Spinal cord (tissue), 10 donors: ENCODE measurements at places on chromosomes 1 and 21. TPM values are rescaled to one million over a fixed set of nuclear protein-coding genes. Genes with fewer than 3 reads are reported as not detected.

DNA sequence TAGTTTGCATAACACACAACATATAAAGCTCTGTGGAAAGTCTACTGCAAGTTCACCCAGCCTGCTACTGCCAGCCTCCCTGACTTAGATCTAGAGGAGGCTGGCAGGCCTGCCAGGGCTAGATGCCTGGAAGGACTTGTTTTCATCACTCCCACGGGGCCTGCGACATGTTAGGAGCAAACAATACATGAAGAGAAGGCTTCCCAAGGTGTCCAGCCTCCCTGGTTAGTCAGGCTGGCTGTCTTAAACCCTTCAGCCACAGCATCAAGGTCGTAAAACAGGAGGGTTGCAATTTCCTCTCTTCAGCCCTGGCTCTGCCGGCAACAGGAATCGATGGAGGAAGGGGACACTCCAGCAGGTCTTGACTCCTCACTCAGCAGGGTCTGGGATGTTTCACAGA is 104.5 kb downstream of the NGF start:
- DNase-seq, result no peak

GRCh38 chr1:147171399-147172167 is 687 bp downstream of the PRKAB2 start:
- DNase-seq, result no peak

GRCh38 chr21:43997766-43998742 is 14.1 kb upstream of the TRAPPC10 start:
- DNase-seq, result no peak

- no peak for DNase-seq
These were observed 49.8 kb downstream of the PRDM2 start for GRCh38 chr1:13749543-13750341.

- DNase-seq, result no peak
These were observed 17.3 kb upstream of the SELENON start for GRCh38 chr1:25782608-25783201.

- peak; percentile 60 for DNase-seq
These were observed 35.4 kb upstream of the CD1D start for GRCh38 chr1:158145173-158145719.

DNA sequence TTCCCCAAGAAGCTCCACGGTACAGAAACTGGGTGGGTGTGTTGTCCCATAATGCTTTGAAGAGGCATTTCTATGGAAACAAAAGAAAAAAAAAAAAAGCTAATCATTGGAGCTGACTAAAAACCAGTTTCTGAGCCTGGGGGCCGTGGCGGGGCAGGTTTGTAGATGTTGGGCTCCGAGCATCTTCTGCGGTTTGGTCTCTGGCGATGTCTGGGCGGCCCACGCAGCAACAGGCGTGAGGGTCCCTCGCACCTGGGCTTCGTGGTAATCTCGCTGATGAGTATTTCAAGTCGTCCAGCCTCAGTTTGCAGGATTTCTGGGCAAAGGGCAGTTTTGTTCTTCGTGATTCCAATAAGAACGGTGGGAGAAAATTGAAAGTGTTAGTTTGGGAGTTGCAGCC is 6.8 kb downstream of the TP73 start:
- no peak for DNase-seq

DNA sequence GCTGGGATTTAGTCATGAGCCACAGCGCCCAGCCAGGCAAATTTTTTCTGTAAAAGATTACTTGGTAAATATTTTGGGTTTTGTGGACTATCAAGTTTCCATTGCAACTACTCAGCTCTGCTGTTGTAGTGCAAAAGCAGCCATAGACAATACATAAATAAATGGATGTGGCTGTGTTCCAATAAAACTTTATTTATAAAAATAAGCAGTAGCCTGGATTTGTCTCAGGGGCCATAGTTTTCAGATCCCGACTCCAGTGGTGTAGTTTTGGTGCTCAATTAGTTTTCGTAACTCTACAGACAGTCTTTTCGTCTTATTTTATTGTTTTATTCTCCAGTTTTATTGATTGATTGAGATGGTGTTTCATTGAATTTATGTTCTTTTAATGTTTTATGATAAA is 80.1 kb upstream of the IVNS1ABP start:
- DNase-seq, result no peak

GRCh38 chr1:233295237-233295974 is at the start of gene PCNX2:
Gene PCNX2 (minus strand): TSS chr1:233295725. CDS start chr1:233295478, 247 bp downstream.
- DNase-seq, result no peak

GRCh38 chr1:206814716-206815341 is 42.5 kb upstream of the IL10 start:
- peak; percentile 45 for DNase-seq

DNA sequence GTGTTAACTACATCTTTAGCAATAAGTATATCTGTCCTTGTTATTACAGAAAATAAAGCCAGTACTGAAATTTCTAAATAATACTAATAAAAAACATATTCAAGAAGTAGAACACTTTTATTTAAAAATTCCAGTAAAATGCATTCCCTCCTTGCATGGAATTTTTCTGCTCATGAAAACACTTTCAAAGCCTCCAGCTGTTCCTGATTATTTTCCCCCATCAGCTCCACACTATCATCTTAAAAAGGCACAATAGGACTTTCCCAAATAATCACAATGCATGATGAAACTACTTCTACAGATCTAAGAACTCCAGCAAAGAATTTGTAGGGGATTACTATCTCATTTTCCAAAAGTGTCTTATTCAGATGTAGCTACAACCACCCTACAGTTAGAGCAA is 162.6 kb upstream of the USP25 start:
- peak; percentile 5 for DNase-seq

- no peak for DNase-seq
These were observed 24.3 kb downstream of the ZBTB21 start for GRCh38 chr21:41985662-41986416.

GRCh38 chr21:46003575-46004007 is 22.0 kb downstream of the COL6A1 start:
- no peak for DNase-seq

- no peak for DNase-seq
These were observed 26.4 kb upstream of the GOLT1A start for GRCh38 chr1:204240233-204240632.

GRCh38 chr1:94408104-94408830 is 9.9 kb upstream of the ABCD3 start:
- DNase-seq, result no peak

DNA sequence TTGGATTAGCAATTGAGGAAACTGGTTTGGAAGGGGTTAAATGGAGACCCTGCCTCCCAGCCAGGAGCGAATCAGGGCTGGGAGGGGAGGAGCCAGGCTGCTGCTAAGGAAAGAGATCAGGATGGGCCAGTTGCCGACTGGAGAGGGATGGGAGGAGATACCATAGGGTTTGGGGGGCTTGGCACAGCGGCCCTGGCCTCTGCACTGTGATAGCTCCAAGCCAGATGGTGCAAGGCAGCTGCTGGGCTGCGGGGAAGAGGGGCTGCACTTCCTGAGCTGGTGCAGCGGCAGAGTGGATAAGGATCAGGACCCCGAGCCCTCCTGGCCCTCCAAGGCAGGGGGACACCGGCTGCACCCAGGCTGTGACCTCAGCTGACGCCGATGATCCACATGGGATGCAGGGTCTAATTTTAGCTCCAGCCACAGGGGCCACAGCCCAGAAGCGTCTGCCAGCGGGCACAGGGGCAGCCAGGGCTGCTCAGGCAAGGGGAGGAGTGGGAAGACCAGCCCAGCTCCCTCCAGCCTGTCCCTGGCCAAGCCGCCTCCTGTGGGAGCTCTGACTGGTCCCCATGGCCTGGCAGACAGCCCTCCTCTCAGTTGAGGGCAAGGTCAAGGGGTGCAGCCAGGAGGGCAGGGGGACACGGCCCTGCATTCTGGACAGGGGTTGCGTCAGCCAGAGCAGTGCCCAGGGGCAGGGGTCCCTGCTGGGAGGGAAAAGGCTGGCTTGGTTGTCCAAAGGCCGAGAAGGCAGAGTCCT is at the start of gene EXTL1:
TSS of gene EXTL1 (plus strand) at position 129 of the 757 bp plus-strand sequence. CDS start 872 bp downstream, outside the sequence.
- DNase-seq, result peak; percentile 75

DNA sequence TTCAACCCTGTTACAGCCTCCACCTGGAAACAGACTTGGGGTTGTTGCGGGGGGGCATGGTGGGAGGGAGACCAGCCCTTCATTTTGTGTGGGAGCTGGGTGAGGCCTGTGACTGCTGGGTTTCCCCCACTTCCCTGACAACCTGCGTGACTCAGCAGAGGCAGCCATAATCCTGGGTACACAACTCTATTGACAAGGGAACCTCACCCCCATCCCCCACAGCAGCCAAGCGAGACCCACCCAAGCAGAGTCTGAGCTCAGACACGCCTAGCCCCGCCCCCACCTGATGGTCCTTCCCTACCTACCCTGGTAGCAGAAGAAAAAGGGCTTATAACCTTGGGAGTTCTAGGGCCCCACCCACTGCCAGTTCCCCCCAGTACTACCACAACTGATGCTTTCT is 8.0 kb upstream of the CCDC190 start:
- no peak for DNase-seq

- no peak for DNase-seq
These were observed 71.9 kb upstream of the PRDX6 start for GRCh38 chr1:173405281-173405680.

DNA sequence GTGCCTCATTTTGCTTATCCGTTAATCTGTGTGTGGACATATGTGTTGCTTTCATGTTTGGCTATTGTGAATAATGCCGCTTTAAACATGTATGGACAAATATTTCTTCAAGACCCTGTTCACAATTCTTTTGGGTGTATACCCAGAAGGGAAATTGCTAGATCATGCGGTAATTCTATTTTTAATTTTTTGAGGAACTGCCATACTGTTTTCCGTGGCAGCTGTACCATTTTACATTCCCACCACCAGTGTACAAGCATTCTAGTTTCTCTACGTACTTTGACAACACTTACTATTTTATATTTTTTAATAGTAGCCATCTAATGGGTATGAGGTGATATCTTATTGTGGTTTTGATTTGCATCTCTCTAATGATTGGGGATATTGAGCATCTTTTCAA is 7.1 kb upstream of the NID1 start:
- no peak for DNase-seq

GRCh38 chr1:12276225-12276624 is 46.4 kb downstream of the VPS13D start:
- no peak for DNase-seq

DNA sequence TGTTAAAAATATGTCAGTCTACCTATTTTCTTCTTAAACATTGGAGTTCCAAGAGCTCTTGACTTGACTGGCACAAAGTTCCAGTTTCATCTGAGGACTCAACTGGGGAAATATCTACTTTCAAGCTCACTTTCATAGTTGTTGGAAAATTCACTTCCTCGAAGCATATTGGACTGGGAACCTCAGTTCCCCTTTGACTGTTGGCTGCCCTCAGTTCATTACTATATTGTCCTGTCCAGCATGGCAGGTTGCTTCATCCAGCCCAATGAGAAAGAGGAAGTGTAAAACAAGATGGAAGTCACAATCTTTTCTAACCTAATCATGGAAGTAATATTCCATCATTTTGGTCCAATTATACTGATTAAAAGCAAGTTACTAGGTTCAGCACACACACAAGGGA is 54.3 kb downstream of the ZNF697 start:
- DNase-seq, result no peak

- DNase-seq, result no peak
These were observed 58.9 kb downstream of the DIPK1A start for GRCh38 chr1:92902406-92902744.

DNA sequence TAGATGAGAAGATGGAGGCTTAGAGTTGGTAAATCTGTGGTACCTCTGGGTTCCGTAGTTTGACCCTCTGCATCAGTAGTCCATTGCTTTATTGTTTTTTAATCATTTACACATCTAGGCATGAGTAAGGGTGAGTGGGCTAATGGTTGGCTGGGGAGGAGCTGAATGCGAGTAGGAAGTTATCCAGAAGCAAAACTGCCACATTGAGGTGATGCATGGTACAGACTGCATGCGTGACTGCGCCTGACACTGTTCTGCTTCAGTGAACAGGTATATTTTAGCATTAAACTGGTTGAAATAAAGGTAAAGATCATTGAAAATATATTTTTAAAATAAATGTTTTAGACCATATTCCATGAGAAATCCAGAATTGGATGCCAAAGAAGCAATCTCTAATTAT is 4.4 kb downstream of the DNAJC16 start:
- DNase-seq, result no peak

- no peak for DNase-seq
These were observed 367.1 kb downstream of the PBX1 start for GRCh38 chr1:164926107-164926506.

- DNase-seq, result no peak
These were observed 1166.7 kb downstream of the NCAM2 start for GRCh38 chr21:22164912-22165311.

DNA sequence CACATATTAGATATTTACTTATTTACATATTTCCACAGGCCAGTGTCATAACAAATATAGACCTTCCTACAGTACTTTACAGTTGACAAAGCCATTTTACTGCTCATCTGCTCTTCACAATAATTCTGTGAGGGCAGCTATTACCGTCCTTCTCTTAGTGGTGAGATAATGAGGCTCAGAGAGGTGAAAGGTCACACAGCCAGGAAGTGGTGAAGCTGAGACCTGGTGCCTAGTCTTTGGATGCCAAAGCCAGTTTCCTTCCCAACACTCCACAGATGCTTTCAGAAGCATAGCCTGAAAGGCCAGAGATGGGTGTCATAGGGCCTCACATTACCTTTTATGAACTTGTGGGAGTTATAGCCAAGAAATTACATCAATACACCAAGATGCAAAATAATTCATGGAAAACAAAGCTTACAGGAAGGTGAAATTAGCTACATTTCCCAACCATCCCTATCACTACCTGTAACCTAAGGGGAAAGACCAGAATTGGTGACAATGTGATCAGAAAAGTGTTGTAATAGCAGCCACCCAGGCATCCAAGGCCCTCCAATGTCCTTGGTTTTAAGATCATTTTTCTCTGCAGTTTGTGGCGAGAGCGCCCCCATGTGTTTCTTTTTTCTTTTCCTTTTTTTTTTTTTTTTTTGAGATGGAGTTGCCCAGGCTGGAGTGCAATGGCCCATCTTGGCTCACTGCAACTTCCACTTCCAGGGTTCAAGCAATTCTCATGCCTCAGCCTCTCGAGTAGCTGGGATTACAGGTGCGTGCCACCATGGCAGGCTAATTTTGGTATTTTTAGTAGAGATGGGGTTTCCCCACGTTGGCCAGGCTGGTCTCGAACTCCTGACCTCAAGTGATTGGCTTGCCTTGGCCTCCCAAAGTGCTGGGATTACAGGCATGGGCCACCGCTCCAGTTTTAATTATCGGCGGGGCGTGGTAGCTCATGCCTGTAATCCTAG is 26.5 kb upstream of the RPL11 start:
- DNase-seq, result no peak

Gene ATP1A4
- polyA plus RNA-seq, result 2.1 TPM

Gene DISP3
- 28.5 TPM for polyA plus RNA-seq

Gene PLA2G2A
- 0.20 TPM for polyA plus RNA-seq

Gene UBASH3A
- not detected for polyA plus RNA-seq

Gene OR4F16
- not detected for polyA plus RNA-seq

Gene SMCP
- not detected for polyA plus RNA-seq

Gene LMX1A
- 0.40 TPM for polyA plus RNA-seq

Gene ASPM
- 12.3 TPM for polyA plus RNA-seq

Gene TSPEAR
- polyA plus RNA-seq, result 0.33 TPM

Gene GSTM1
- polyA plus RNA-seq, result 1.8 TPM

Gene BRINP2
- 29.5 TPM for polyA plus RNA-seq
